ENCODE measurements at places on chromosomes 7 and 10. TPM values are rescaled to one million over a fixed set of nuclear protein-coding genes. Genes with fewer than 3 reads are reported as not detected.

GRCh38 chr7:102431617-102432298, 1.6 kb upstream of the ORAI2 start:
- no peak for DNase-seq

GHRHR gene
- not detected for total RNA-seq

DNA sequence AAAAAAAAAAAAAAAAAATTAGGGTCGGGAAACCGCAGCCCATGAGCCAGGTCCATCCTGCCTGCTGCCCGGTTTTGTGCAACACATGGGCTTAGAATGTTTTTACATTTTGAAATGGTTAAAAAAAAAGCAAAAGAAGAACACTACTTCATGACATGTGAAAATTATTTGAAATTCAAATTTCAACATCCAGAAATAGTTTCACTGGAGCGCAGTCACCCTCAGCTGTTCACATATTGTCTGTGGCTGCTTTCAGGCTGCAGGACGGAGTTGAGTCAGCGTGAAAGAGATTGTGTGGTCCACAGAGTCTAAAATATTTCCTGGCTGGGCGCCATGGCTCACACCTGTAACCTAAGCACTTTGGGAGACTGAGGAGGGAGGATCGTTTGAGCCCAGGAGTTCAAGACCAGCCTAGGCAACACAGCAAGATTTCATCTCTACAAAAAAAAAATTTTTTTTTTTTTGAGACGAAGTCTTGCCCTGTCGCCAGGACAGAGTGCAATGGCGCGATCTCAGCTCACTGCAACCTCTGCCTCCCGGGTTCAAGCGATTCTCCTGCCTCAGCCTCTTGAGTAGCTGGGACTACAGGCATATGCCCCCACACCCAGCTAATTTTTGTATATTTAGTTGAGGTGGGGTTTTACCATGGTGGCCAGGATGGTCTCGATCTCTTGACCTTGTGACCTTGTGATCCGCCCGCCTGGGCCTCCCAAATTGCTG, 63.9 kb upstream of the ECHDC3 start:
- DNase-seq, result no peak

NPFFR1 gene
- total RNA-seq, result 0.20 TPM

LARP4B gene
- 183 TPM for total RNA-seq

HOXA9 gene
- 2.5 TPM for total RNA-seq

DNA sequence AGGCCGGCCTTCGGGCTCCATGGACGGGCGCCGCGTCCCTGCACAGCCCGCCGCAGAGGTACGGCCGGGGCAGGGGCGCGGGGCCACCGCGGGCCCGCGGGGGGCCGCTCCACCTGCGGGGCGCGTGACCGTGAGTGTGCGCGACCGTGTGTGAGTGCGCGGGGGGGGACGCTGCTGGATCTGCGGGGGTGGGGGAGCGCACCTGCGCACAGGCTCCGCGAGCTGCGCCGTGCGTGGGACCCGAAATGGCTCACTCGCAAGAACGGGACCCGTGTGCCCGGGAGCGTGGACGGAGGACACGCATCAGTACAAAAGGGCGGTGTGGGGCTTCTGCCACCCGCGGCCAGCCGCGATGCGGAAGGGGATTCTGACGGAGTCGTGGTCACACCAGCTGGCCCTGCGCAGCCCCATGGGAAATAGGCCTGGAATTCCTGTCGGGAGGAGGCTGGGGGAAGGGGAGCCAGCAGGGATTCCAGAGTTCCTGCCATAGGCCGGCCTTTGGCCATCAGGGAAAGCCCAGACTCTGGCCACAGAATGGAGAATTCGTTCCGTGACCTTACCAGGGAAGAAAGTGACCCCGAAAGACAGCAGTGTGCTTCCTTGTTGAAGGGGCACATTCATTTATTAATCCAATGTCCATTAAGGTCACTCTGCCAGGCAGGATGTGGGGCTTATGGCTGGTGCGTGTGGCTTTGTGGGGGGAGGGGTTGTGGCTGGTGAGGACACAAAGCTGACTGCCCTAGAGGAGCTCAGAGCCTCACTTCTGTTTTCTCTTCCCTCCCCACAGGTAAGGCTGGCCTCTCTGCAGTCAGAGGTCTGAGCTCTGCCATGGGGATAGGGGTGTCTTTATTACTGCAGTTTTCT, 494 bp downstream of the REPIN1 start:
- DNase-seq, result peak; percentile 63

DNA sequence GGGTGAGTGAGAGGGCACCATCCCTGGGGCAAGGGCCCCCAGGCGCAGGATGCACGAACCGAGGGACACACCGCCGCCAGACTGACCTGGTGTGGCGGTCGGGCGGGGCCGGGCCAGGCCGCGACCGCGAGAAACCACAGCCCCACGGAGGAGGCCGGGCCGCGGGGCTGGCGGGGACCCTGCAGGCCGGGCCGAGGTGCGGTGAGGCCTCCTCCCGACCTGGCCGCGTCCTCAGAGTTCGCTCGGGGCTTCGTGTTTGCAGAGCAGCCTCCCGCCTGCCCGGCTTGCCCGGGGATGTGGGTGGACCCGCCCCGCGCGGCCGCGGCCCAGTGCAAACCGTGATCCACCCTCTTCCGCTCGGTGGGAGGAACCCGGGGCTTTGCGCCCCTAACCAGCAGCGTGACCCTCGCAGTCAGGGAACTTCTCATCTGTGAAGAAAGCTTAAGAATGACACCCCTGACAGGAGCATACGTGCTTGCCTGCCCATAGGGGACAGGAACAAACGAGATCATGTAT, 20.6 kb upstream of the HOXA13 start:
- DNase-seq, result no peak

OPALIN gene
- total RNA-seq, result not detected

SLC26A5 gene
- not detected for total RNA-seq

DNA sequence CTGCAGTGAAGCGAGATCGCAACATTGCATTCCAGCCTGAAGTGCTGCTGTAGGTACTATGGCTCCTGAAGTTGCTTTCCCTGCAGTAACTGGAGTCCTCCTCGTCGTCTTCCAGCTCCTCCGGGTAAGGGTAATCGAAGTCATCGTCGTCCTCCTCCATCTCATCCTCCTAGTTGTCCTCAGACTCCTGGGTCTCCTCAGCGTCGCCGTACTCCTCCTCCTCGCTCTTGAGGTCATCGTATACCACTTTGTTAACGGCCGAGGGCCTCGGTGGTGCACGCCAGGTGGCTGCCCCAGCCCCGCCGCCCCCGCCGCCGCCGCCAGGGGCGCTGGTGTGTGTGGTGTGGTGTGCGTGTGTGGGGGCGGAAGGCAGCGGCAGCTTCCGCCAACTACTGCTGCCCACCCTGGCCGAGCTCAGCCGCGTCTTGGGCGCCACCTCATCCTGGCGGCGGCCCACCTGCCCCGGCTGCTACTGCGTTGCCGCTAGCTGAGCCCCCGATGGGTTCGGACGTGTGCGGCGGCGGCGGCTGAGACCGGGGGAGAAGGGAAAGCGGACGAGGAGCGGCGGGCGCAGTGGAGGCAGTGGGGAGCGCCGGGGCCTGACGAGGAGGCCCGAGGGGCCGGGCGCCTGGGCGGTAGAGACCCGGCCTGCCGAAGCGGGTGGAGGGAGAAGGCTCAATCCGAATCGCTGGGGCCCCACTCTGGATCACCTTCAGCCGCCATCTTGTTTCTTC, 11.8 kb upstream of the ACBD5 start:
- peak; percentile 95 for DNase-seq

- no peak for DNase-seq
These were observed 167.2 kb downstream of the RAPGEF5 start for GRCh38 chr7:22189741-22190140.

GRCh38 chr7:129769866-129770808, 158.6 kb downstream of the NRF1 start:
- no peak for DNase-seq

DNA sequence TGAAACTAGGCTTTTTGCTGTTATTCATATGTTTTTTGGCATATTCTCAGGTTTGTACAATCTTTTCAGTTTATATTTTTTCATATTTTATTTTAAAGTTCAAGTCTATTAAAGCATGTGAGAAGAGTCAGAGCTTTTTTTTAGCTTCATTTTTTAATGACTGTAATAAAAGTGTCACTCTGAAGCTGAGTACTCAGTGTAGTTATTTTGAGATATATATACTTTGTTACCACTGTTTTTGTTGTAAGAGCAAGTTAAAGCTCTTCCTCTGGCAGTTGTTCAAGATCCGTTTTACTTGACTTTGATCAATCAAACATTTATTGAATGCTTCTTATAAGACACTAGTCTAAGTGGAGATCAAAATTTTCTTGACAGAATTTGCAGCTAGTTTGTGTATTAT, 37.5 kb downstream of the CASD1 start:
- no peak for DNase-seq

RNF148 gene
- 0.76 TPM for total RNA-seq

HOXA4 gene
- total RNA-seq, result 1.0 TPM

MACROH2A2 gene
- total RNA-seq, result 26.9 TPM

- DNase-seq, result no peak
These were observed 58.9 kb upstream of the LBX1 start for GRCh38 chr10:101287997-101288635.

DNA sequence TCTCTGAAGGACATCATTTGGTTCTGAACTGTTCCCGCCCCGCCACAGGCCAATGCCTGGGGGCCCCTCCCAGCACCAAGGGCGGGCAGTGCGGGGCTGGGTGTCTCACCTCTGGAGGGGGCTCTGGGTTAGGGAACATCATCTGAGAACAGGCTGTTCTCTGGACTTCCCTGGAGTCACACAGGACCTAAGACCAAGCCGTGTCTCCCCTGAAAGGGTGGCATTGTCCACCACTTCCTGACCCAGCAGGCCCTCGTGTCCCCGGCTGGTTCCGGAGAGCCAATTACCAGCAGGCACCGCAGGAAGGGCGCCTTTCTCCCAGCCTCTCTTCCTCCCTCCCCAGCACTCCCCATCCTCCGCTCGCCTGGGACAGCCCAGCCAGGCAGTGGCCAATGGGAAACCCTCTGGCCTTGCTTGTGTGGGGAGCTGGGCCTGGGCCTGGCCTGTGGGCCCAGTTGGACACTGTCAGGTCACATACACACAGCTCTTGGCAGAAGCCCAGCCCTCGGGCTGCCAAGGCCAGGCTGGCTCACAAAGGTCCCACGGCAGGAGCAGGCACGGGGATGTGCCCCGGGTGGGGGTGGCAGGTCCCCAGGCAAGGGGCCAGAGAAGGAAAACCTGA, 119.5 kb downstream of the SPDYE5 start:
- DNase-seq, result no peak

DNA sequence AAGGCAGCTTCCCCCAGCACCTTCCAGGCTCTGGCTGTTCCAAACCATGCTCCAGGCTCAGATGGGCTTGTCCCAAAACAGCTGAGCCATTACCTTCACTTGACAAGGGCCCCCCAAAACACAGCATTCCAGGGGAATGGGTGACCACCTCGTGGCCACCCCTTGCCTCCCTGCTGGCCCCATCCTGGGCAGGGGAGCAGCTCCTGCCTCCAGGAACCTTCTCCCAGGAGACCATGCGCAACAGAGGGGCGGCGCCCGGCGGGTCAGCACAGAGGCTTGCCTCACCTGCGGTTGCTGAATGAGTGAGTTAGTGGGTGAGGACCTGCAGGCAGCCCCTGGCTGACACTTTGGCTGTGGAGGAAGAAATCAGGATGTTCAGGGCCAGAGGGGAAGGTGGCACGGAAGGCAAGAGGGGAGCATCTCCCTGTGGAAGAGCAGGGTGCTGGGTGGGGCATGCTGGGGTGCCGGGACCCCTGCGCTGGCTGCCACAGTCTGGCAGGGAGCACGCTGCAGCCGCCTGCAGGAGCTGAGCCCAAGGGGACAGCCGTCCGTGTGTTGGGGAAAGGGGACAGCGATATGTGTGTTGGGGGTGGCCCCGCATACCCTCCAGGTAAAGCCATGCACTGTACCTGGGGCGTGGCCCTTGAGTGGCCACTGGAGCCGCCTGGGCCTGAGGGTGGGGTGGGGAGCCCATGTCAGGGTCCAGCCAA, 54.7 kb downstream of the PWWP2B start:
- no peak for DNase-seq

GRCh38 chr7:142887282-142888015, 1.9 kb upstream of the TRPV6 start:
- no peak for DNase-seq

DNA sequence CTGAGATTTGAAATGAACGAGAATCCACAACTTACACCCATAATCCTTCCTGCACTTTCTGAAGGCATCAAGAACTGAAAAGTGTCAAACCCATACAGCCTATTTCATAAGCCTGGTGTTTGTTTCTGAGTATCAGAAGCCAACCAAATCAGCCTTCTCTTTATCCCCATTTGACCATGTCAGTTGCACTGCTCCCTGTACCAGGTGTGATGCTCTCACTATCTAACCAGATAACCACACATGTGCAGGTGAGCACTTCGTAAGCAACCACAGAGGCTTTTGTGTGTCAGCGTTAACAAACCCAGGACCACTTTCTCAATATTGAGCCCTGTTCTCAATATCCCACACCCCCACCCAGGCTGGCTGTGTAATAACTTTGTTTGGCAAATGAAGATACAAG, 114.4 kb downstream of the DOCK4 start:
- no peak for DNase-seq

- no peak for DNase-seq
These were observed 86.9 kb downstream of the SIRT1 start for GRCh38 chr10:67971311-67971710.

DNA sequence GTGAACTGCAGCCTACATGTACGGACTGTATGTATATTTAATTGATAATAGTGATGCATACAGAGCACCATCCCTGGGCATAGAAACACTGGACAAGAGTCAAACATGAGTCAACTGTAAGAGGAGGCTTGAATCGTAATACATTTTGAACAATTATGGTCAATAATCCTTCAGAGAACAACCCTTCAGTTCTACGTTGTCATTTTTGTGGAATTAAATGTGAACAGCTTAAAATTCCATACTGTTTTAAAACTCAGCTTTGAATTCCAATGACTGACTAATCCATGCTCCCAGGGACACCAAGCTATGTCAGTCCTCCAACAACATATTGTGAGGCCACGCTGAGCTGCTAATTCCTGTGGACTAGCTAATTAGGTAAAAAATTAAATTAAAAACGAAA, 41.5 kb upstream of the KMT2E start:
- DNase-seq, result no peak

DNA sequence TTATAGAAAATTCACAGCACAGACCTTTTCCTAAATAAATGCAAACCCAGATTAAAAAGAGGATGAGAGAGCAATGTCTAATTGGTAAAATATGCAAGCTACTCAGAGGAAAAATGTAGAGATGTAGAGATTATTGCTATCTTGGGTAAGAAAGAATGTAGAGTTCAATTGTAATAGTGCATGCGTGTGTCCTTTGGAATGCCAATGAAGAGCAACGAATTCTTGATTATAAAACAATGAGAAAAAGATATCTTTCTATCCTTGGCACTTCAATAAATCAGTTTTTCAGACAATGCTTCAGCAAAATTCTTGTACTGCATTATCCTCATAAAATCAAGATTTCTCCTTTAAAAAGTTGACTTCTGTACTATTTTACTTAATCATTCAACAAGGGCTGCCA, 50.9 kb downstream of the SEMA3D start:
- DNase-seq, result no peak

- no peak for DNase-seq
These were observed 25.3 kb downstream of the IKZF1 start for GRCh38 chr7:50329775-50330174.

GRCh38 chr10:106836933-106837663, 327.4 kb downstream of the SORCS1 start:
- no peak for DNase-seq

ABCB1 gene
- total RNA-seq, result 15.8 TPM

- no peak for DNase-seq
These were observed 150.0 kb upstream of the NEBL start for GRCh38 chr10:21047096-21047495.

GRCh38 chr7:9761224-9761623, 1212.4 kb upstream of the PHF14 start:
- no peak for DNase-seq
